Activated CD4-positive, alpha-beta T cell treated with anti-CD3 and anti-CD28 coated beads for 4 hours (primary cell): ENCODE measurements at places on chromosomes 7 and 10.

DNA sequence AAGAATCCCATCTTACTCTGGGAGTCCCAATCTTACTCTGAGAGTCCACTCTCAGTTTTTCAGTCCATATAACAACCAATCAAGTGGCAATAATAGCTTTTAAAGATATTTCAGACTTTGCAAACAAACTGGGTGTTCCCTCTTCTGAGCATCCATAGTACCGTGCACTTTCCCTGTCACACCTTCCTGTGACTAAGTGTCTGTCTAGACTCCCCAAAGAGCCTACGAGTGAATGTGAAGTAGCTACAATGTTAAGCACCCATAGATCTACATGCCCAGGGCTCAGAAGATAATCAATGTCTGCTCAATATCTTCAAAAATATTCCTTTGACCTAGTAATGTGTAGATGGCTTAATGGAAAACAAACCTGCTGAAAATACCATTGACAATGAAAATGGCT lies 95.6 kb upstream of the ASAH2 start:
- no peak for DNase-seq

DNA sequence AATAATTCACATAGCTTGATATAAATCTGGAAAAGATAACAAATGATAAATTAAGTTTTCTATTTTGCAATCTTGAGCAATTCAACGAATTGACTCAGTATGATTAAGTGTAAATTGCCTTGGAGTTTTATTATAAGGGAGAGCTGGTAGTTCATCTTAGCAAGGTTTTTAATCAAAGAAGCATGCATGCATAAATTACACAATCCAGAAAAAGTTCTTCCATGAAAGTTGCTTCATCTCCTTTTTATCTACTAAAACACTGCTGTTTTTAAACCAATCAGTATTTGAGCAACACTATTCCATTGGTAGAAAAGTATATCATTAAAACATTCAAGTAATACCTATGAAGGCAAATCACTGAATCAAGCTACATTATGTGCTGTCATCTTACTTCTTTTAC lies 47.6 kb downstream of the POT1 start:
- DNase-seq = no peak

DNA sequence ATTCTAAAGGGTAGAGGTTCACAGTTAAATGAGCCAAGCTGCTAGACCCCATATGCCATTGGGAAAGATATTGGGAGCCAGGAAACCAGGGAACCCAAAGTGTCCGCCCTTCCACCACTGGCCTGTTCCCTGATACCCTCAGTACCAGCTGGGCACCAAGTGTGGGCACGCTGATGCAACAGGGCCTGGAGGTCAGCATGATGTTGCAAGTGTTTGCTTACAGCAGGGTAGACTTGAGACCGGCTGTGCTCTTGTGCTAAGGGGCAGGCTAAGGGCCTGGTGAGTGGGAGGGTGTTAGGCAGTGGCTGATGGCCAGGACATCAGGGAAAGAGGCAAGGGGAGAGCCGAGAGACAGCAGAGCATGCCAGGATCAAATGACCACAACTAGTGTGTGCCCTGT lies 21.0 kb upstream of the MYL7 start:
- no peak for DNase-seq

DNA sequence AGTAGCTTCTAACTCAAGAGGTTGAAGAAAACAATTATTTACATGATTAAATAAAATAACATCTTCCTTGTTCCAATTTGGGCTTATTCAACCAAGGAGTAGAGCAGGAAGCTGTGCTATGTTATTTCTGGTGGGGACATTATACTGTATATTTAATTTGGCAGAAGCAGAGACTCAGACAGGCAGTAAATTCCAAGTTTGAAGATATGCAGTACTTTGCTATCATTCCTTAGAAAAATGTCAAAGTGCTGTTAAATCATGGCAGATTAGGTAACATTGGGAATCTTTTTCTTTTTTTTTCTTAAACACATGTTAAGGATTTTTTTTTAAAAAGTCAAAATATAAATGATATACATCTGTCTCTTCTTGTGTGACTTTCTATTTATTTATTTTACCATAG lies 190.1 kb downstream of the SUGCT start:
- DNase-seq = no peak

DNA sequence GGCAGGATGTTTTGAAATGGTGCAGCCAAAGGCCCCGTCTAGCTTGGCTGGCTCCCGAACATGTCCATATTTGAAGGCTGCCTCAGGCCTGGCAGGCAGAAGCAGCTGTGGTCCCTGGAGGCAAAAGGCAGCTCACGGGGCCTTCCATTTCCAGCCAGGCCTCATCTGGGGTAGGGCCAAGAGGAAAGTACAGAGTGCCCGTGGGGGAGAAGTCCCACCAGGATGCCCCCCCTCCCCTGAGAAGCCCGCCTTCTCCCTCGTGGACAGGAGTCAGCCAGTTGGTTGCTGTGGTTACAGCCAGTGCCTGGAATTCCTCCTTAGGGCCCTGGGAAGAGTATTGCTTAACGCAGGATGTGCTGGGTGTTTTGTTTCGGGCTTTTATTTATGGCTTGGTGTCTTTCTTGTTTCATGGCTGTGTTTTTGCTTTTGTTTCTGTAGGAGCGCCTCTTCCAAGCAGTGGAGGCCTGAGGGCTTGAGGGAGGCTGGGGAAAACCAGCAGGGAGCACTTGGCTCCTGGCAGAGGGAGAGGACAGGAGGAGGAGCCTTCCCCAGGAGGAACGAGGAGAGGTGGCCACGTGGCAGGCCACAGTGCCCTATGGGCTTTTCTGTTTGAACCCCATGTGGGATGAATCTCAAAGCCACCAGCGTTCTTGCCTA lies 45.4 kb downstream of the CHST3 start:
- DNase-seq = no peak

GRCh38 chr7:140232957-140233917 lies 56.5 kb upstream of the KDM7A start:
- no peak for DNase-seq

DNA sequence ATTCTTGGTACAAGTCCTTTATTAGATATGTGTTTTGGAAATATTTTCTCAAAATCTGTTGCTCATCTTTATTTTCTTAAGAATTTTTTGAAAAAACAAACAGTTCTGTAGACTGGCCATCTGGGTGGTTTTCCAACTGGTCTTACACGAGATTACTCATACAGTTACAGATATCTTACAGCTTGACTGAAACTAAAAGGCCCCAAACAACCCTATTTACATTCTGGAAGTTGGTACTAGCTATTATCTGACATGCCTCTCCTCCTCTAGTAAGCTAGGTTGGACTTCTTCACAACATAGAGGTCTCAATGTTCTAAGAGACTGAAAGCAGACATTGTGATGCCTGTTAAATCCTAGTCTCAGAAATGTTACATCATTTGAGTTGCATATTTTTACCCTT lies 52.0 kb downstream of the ZNF22 start:
- DNase-seq = no peak
